ENCODE measurements at places on chromosomes 5 and 9.

DNA sequence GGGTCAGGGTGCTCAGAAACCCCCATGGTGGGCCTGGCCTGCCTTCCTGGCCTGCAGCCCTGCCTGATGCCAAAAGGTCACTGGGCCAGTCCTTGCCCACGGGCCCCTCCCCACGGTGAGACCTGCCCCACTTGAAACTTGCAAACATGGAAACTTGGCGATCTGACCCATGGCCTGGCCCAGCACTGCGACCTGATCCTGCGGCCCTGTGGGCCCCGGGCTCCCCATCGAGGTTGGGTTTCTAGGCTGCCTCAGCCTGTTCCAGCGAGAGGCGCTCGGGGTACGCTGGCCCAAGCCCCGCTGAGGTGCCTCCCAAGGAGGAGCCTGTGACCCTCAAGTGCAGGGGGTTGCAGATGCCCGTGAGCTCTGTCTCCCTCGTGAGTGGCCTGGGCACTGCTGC, 37.5 kb upstream of the SLC6A19 start:
- no peak for DNase-seq

GRCh38 chr5:98656125-98656795, 117.2 kb upstream of the RGMB start:
- no peak for DNase-seq

DNA sequence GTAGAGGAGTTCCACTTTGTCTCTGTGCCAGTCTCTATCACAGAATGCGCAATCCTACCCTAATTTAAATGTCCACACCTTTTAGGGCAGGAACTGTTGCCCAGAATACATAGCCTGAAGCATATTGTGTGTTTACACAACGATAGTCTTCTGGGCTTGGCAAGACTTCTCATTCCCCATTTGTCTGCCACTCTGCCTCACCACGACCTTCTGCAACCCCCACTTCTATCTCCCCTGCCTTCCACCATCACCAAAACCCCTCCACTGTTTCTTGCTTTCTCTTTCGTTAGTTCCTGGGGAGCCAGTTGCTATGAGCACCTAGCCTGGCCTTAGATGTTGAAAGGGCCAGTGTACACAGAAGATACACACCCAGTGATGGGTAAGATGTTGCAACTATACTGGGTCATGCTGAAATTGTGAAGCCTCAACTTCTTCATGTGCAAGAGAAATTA, 883 bp upstream of the RNF145 start:
- no peak for DNase-seq

GRCh38 chr5:177029498-177029897, 7.0 kb downstream of the ZNF346 start:
- no peak for DNase-seq

- peak; percentile 76 for DNase-seq
Observed at GRCh38 chr5:172775326-172776234, 4.6 kb upstream of the DUSP1 start.

GRCh38 chr5:32330126-32330971, 17.6 kb upstream of the MTMR12 start:
- no peak for DNase-seq

DNA sequence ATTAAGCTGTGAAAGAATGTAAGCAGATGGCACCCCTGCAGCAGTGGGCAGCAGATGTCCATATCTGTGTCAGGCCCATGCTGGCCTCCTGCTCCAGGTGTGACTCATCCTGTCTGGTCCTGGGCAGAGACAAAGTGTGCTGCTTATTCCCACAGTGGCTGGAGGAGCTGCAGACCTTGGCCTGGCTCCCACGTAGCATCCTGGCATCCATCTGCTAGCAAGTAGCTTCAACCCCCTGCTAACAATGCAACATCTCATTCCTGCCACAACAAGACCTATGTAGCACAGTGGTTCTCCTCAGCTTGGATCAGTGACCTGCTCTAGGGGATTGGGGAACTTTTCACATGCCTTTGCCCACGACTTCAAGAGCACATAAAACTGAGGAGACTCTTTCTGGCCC, 126.4 kb upstream of the SLC12A2 start:
- DNase-seq, result peak; percentile 78

DNA sequence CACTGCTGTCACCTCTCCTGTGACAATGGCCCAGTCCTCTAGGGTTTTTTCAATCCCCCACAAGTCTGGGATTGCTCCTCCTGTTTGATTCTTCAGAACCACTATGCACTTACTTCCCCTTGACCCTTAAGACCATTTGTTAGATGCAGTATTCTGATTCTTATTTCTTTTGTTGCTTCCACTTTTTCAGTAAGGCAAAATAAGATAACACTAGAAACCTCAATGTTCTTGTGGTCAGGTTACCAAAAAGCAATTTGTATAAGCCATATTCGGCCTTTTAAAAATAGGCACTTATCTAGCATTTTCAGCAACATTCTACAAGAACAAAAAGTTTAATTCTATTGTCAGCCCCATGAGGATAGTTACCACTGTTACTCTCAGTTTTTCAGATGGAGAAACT, 220.0 kb downstream of the KDM4C start:
- DNase-seq, result no peak

DNA sequence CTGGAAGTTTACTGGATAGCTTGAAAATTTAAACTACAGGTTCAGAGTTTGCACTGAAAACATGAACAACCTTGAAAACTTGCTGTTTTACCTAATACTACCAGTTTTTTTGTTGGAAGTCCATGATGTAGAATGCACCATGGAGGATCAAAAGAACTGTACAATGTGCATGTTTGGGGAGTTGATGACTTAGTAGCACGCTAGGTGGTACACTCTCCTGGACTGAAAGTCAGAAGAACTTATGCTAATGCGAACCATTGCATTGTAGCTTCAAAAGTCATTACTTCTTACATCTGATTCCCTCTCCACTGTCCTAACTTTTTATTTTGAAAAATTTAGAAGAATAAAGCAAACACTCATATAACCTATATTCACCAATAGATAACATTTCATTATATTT, 211.0 kb downstream of the OSTF1 start:
- DNase-seq, result no peak

- DNase-seq, result peak; percentile 40
Observed at GRCh38 chr5:77851176-77852067, 75.3 kb upstream of the TBCA start.

GRCh38 chr9:34675048-34675714, 12.7 kb upstream of the CCL27 start:
- DNase-seq, result peak; percentile 69

- no peak for DNase-seq
Observed at GRCh38 chr5:72307573-72307967, 12.5 kb downstream of the MRPS27 start.

- no peak for DNase-seq
Observed at GRCh38 chr5:139960723-139961383, 82.2 kb downstream of the NRG2 start.

DNA sequence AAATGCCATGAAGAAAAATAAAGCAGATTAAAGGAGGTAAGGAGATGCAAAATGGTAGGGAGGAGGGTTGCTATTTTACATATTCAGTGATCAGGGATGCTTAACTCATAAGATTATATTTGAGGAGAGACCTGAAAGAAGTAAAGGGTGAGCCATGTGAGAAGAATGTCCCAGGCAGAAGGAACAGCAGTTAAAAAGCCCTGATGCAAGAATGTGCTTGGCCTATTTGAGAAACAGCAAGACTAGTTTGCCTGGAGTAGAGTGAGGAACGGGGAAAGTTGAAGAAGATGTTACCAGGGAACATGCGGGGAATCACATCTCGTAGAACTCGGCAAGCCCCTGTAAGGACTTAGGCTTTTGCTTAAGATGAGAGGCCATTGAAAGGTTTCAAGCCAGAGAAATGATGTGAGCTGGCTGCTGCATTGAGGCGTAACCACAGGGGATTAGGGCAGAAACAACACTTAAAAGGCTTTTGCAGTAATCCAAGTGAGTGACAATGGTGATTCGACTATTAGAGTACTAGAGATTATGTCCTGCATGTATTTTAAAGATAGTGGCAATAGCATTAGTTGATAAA, 198.7 kb downstream of the VPS13A start:
- DNase-seq, result peak; percentile 16

GRCh38 chr5:151724360-151724759, 34.1 kb downstream of the ATOX1 start:
- DNase-seq, result no peak

DNA sequence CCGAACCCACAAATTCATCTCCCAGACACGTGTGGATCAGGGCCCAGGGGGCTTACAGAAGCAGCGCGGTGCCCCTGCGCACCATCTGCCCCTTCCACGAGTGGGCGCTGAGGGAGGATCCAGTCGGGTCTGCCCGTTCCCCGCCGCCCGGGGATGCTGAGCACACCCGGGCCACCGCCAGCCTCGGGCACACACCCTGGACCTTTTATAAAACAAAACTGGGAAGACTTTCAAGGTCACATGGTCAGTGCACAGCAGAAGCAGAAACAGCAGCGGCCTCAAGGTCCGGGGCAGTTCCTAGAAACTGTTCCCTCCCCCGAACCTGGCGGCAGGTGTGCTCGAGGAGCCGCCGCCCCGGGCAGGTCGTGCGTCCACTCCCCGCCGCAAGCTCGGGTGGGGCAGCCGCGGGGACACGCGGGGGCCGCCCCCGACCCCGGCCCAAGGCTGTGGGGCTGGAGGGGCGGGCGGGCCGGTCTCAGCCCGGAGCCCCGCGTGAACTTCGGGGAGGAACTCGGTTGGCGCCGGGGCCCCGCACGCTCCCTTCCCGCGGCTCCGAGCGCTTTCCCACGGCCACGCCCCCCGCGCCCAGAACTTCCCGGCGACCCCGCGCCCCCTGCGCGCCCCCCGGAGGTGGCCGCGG, 633 bp upstream of the PPP1R26 start:
- DNase-seq, result peak; percentile 30

GRCh38 chr9:109313351-109313750, 7.5 kb downstream of the EPB41L4B start:
- DNase-seq, result no peak

- DNase-seq, result no peak
Observed at GRCh38 chr5:134240421-134240962, 14.6 kb upstream of the PPP2CA start.

GRCh38 chr5:176407456-176408251, 8.7 kb downstream of the CLTB start:
- DNase-seq, result no peak

- no peak for DNase-seq
Observed at GRCh38 chr5:137287569-137287968, 211.6 kb downstream of the SPOCK1 start.

DNA sequence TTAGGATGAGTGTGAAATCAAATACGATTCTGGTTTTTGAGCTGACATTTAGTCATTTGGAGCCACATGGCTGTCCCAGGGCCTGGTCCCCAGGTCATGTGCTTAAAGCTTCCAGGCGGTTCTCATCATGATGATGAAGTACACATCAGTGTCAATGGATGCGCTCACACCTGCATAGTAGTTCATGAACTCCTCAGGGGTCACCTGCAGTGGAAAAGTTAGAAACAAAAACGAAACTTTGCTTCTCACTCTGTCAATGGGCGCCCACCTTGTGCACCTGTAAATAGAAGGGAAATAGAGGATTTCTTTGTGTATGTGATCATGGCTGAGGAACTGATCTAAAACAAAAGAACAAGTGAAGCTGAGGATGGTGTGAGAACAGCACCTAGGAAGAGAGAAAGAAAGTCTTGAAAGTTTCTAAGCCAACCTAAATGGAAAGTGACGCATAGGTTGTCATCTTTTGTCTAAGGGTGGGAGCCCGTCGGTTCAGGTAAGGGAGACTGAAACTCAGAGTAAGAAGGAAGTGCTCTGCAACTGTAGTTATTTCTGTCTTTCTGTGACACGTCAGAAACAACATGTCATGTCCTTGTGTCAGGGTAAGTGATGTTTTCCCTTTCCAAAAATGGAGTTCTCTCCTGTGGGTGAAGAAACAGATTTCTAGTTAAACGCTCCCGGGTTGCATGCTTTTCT, 33.8 kb downstream of the CAPSL start:
- no peak for DNase-seq

DNA sequence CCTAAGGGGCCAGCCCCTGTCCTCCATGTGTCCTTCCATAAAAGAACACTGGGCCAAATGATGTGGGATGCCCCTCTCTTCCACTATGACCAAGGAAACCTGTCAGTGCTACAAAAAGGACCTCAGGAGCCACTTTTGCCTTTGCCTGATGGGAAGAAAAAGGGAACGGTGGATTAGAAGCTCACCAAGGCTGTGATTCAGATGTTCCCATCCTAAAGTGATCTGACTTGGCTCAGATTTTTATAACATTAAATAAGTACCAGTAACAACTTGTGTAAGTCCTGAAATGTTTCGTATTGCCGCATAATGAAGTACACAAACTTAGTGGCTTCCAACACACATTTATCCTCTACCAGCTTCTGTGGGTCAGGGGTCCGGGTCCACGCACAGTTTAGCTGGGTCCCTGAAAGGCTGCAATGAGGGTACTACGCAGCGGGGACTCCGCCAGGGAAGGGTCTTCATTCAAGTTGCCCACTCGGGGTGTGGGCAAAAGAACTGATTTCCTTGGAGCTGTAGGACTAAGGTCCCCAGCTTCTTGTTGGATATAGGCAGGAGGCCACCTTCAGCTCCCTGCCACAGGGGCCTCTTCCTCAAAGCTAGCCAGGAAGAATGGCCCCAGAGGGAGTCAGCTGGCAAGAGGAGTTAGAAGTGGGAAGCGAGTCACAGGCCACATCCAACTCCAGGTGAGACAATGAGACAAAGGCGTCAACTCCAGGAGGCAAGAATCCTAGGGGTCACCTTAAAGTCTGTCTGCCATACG, 60.4 kb downstream of the RAPGEF1 start:
- DNase-seq, result no peak

GRCh38 chr5:64827703-64828102, 59.0 kb downstream of the CWC27 start:
- DNase-seq, result no peak

DNA sequence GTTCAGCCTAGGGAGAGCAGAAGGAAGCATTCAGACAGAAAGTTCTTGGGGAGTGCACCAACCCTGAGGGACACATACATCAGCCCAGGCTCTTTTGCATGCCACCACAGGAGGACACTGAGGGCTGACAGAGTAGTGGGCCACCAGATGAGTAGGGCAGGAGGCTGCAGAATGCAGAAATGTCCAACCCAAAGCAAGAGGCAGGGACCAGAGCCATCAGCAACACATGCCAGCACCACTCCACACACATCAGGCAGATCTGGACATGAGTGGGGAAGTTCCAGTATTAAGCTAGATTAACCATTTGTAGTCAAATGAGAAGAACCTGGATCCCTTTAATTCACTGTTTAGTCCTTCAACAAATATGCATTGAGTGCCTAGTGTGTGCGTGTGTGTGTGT, 35.7 kb upstream of the OTULINL start:
- DNase-seq, result no peak

DNA sequence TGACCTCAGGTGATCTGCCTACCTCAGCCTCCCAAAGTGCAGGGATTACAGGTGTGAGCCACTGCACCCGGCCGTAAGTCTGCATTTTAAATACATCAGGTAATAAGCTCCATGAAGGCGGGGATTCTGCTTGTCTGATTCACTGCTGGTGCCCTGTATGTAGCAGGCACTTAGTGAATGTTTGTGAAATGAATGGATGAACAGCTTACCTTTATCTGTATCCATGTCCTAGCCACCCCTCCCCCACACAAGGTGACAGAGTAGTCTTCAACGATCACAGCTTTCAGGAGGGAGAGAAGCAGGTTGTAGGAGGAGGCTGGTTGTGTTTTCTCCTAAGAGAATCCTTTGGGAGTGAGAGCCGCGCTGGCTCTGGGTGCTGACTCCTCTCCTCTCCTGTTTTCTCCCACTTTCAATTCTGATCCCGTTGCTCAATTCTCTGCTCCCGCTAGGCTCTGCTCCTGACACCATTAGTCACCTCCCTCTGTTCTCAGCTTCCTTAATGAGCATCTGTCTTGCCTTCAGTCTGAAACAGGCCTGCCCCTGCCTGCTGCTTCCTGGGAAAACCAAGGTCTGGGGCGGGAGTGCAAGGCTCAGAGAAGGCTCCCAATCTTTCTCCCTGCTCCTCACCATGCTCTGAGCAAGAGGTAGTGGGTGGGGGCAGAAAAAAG, 88.8 kb upstream of the CTNNA1 start:
- peak; percentile 70 for DNase-seq

GRCh38 chr9:19481971-19482404, 73.2 kb downstream of the ACER2 start:
- no peak for DNase-seq

Measured in EL (cell line).